ENCODE measurements at places on chromosomes 7 and 10.

- DNase-seq = no peak
These were observed 128.6 kb upstream of the PTPRZ1 start for GRCh38 chr7:121744319-121744718.

DNA sequence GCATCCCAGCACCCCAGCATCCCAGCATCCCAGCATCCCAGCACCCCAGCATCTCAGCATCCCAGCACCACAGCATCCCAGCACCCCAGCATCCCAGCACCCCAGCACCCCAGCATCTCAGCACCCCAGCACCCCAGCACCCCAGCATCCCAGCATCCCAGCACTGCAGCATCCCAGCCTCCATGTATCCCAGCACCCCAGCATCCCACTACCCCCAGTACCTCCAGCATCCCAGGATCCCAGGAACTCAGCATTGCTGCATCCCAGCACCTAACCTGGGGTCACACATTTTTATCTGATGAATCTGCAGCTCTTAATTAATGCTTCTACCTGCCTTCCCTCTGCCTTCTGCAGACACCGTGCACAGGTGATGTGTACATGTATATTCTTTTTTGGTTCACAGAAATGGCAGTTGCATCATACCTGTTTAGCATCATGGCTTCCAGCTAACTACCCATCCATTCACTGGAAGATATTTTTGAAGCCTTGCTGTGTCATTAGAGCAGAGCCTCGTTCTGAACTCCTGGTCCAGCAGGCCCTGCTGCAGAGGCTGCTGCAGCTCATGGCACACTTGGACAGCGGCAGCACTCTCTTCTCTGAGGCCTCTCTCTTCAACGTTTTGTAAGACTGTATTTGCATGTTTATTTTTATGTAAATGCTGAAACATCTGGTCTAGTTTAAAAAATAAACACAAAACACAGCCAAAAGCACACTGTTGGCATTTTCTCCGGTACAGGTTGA, 4.6 kb upstream of the CFAP46 start:
- no peak for DNase-seq

DNA sequence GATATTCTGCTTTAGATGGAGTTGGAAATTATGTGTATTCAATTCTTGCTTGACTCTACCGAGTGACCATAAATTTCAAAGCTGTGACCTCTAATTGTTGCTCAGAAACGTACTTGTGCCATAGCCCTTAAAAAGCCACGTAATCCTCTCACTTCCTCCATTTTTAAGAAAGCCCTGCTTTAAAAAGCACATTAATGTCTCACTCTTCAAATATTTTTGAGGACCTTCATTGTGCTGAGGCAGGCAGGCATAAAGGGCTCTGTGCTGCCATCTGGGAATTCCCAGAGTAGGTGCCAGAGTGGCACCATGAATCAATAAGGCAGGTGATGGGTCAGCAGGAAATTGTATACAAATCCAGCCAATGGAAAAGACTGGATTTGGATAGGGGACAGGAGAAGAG, 97.7 kb upstream of the FAM204A start:
- no peak for DNase-seq

DNA sequence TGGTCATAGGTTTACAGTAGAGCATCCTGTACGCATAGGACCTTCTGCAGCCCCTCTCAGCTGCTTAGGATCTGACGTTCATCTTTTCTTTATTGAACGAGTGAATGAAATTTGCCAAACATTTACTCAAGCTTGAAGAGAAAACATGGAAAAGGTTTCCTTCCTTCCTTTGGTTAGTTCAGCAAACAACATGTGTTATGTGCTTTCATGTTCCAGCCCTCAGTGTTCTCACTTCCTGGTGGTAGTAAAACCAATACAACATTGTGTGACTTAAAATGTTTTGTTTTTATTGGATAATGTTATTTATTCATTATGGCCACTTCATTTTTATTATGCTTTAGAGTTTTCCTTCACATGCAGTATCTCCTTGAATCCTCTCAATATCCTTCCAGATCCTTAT, 1.4 kb upstream of the CDCA7L start:
- no peak for DNase-seq

GRCh38 chr10:122850705-122851640, 5.3 kb upstream of the CUZD1 start:
- no peak for DNase-seq

GRCh38 chr7:69699931-69700330, 101.7 kb downstream of the AUTS2 start:
- no peak for DNase-seq

DNA sequence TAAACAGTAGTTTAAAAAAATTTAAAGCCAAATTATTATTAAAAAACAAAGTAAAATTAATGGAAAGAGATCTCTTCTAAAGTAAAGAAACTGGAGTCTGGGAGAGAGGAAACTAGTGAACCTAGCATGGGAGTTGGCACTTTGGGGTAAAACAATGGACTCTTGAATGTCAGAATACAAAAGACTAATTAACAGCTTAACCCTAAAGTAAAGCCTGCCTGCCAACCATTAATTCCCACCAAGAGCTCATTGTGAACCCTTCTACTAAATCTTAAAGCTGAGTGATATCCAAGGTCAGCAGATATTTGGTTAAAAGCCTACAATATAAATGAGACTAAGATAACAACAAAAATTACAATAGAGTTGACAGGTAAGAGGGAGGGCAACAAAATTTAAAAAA, 36.5 kb downstream of the KMT2C start:
- DNase-seq = no peak

- DNase-seq = no peak
These were observed 20.4 kb upstream of the AP5Z1 start for GRCh38 chr7:4755045-4755444.

- no peak for DNase-seq
These were observed 17.8 kb upstream of the SLC18A2 start for GRCh38 chr10:117222976-117223692.

- no peak for DNase-seq
These were observed 195.9 kb downstream of the CFTR start for GRCh38 chr7:117675497-117676435.

GRCh38 chr10:59702347-59702746, 7.3 kb downstream of the SLC16A9 start:
- DNase-seq = no peak

DNA sequence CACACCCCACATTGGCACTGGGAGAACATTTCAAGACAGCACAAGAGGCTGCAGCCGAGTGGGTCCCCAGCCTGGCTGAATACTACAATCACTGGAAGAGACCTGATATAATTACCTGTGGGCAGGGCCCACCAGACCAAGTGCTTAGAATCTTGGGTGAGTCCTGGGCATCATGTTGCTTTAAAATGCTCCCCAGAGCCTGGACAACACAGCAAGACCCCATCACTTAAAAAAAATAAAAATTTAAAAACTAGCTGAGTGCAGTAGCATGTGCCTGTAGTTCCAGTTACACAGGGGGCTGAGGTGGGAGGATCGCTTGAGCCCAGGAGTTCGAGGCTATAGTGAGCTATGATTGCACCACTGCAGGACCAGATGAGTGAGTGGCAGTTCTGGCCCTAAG, 28.1 kb downstream of the FAM171A1 start:
- no peak for DNase-seq

DNA sequence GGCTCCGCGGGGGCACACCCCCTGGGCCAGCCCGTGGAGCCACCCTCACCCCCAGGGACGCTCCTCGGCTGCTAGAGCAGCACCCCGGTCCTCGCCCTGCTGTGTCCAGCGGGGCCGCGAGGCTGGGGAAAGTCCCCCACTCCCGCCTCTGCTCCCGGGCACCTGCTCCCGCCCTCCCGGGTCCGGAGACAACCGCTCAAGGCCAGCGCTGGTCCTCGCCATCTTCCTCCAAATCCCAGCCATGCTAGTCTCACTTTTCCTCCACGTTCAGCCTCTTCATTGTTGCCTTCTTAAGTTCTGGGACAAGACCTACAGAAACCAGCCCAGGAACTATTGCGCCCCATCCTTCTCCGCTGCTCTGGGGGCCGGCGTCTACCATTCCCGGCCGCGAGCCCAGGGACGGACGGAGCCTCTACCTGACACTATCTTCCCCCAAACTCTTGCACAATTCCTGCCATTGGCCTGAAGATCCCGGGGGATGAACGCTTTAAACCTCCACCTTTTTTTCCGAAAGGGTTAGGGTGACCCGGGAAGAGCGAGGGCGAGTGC, 4.8 kb upstream of the KCP start:
- no peak for DNase-seq

DNA sequence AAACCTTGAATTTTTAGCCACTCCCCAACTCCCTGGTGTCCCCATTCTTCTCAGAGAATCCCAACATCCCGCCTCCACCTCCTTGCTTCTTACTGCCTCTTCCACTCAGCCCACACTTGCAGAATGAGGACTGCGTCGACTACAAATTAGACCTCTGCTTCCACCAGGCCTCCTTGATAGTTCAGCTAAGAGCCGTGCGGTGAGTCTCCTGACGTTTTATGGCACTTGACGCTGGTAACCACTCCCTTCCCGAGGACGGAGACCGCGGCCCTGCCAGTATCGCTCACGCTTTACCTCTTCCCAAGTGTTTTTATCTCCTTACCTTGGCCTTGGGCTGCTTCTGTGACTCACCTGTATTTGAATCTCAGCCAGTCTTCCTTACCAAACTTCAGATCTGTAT, 31.1 kb downstream of the RBM17 start:
- DNase-seq = no peak

DNA sequence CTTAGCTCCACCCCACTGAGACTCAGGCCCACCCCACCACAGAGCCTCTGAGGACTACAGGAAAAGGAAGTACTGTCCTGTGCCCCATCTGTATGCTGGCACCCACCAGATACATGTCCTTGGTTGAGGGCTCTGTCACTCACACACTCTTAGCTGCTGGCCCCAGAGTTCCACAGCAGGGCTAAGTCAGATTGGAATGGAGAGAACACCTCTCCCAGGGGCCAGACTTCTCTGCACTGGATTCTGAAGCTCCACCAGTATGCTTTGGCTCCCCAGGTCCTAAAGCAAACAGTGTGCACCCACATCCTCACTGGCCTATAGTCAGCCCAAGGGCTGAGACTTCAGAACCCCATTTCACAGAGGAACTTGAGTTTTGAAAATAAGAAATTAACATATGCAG, 103.2 kb upstream of the PPP2R2D start:
- no peak for DNase-seq

- peak; percentile 7 for DNase-seq
These were observed at the start of gene GLI3 for GRCh38 chr7:42236976-42237810. Gene GLI3 (minus strand): TSS chr7:42237209. CDS start chr7:42223253, 13,956 bp downstream.

- DNase-seq = no peak
These were observed 196.8 kb downstream of the PTN start for GRCh38 chr7:137146552-137147337.

DNA sequence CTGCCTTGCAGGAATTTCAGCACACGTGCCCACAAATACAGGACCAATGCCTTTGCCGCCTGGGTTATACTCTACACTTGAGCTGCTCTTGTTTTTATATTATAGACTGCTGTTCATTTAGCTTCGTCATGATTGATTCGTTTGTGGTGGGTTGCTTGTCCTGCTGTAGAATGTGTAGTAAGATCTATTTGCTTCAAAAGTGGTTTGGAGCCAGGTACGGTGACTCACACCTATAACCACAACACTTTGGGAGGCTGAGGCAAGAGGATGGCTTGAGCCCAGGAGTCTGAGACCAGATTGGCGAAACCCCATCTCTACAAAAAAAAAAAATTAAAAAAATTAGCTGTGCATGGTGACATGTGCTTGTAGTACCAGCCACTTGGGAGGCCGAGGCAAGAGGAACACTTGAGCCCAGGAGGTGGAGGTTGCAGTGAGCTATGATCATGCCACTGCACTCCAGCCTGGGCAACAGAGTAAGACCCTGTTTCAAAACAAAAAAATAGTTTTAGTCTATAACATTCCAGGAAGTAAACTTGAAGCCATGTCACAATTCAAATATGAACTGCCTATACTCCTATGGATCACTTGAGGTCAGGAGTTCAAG, 9.0 kb upstream of the RHBDD2 start:
- DNase-seq = no peak

GRCh38 chr7:21345361-21345760, 82.5 kb upstream of the SP4 start:
- DNase-seq = no peak

DNA sequence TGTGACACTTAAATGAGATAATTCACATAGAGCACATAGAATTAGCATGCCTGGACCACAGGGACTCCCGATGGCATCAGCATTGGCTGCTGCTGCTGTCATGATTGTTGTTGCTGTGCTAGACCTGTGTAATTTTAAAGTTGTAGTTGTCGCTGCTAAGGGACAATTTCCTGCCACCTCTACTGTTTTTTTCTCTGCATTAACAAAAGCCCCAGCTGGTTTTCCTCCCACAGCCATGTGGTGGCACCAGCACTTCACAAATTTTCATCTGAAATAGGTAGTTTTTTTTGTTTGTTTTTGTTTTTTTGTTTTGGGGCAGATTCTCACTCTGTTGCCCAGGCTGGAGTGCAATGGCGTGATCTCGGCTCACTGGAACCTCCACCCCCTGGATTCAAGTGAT, 25.4 kb upstream of the PRXL2A start:
- DNase-seq = no peak

DNA sequence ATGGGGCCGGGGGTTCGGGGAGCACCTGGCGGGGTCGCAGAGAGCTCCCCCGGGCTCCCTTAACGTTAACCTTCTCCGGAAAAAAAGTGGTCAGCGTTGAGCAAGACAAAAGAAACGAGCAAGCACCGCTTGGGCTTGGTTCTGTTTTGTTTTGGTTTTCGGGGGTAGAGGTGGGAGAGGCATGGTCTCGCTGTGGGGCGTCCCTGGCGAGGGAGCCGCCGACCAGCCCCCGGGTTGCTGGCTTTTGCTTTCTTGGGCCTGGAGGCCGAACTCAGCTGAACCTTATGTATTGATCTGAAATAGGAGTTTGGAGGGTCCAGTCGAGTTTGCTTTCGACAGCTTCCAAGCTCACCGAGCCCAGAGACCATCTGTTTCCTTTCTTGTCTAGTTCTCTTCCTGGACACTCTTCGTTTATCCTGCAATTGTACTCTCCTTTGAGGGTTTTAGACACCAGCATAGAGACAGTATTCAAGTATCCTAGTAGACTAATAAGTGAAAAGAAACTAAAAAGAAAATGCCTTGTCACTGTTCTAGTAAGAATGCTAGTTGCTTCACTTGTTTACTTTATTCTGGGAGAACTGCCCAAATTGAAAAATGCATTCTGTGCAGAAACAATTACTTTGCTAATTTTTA, 980 bp downstream of the FHIP2A start:
- no peak for DNase-seq

- DNase-seq = no peak
These were observed 37.0 kb upstream of the DNAJB6 start for GRCh38 chr7:157299613-157300368.

GRCh38 chr7:7318601-7319000, 136.3 kb downstream of the C1GALT1 start:
- DNase-seq = no peak
